ENCODE measurements at places on chromosomes 6 and 20.

DNA sequence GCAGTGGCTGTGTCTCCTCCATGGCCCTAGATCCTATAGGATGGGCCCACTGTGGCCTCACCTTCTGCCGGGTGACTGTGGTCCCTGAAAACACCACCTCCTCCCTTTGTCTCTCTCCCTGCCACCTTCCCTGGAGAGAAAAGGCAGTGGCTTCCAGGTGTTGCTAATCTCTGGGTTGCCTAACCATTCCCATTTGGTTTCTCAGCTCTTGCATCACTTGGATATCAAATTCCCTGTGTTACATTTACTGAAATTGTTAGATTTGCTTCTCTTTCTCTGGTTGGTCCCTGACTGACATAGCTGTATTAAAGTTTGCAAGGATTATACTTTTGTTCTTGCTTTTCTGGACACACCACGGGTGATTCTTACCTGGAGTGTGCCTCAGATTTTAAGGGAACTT, 9.3 kb upstream of the ZFP64 start:
- DNase-seq, result no peak

GRCh38 chr6:84422380-84422968, 195.0 kb upstream of the CEP162 start:
- DNase-seq, result no peak

DNA sequence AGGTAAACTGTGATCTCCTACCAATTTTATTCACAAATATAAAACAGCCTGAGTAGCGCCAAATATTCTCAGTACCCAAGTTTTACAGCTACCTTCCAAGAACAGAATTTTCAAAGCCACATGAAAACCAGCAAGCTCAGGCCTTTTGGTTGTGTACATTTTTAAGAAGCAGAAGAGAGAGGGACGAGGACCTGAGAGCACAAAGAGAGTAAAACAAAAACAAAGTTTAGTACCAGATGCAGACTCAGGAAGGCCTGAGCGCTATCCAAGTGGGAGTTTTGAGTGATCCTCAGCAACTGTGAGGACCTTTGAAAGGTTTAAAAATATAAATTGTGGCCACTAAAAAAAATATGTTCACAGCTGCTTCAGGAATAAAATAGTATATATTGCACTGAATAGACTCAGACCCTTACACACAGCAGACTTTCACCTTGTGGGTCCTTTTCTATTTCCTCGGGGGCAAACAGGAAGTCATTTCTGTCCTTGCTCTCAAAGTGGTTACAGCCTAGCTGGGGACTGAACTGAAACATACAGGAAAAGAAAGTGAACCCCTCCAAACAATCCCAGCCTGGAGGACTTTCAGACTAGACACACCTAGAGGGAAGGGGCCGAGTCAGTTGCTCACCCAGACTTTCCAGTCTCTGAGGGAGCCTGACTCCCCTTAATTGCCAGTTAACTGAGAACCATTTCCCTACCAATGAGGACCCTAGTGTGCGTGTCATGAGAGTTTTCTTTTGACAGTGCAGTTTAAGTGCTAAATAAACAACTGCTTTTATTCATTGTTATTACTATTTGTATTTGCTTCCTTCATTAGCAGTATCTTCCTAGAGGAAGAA, 48.5 kb upstream of the NT5E start:
- no peak for DNase-seq

DNA sequence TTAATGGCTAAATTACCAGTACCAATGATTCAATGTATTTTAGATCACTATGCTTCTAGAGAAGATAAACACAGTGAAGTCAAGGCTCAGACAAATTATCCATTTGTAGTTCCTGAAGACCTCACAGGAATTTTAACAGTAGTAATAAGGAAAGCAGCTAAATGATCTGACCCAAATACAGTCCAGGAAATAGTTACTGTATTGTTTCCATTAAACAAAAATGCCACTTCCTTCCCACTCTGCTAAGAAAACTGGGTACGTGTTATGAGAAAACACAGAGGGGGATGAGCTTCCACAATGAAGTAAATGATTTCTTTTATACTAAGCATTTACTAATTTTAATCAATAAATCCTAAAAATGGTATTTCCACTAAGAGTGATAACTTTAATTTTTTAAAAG, 127.9 kb downstream of the CDK19 start:
- peak; percentile 16 for DNase-seq

DNA sequence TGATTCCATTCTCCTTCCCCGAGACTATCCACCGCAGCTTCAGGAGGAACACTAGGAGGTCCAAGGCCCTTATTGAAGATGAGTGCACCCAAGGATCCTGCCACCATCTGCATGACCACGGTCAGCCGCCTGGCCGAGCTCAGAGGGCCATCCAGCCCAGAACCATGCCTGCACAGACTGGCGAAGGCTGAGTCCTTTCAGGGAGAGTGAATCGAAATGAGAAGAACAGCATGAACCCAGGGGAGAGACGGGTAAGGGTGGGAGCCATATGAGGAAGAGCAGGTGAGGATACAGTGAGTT, 26.3 kb downstream of the SERPINB6 start:
- no peak for DNase-seq

- no peak for DNase-seq
These were observed 13.5 kb downstream of the ZMYND8 start for GRCh38 chr20:47343007-47343472.

- DNase-seq, result no peak
These were observed 55.3 kb upstream of the ADTRP start for GRCh38 chr6:11833626-11834592.

GRCh38 chr6:150922137-150922536, 56.6 kb downstream of the MTHFD1L start:
- no peak for DNase-seq

GRCh38 chr6:47160702-47161101, 118.6 kb upstream of the ADGRF1 start:
- no peak for DNase-seq

GRCh38 chr6:100447081-100447899, 17.4 kb downstream of the SIM1 start:
- DNase-seq, result no peak

DNA sequence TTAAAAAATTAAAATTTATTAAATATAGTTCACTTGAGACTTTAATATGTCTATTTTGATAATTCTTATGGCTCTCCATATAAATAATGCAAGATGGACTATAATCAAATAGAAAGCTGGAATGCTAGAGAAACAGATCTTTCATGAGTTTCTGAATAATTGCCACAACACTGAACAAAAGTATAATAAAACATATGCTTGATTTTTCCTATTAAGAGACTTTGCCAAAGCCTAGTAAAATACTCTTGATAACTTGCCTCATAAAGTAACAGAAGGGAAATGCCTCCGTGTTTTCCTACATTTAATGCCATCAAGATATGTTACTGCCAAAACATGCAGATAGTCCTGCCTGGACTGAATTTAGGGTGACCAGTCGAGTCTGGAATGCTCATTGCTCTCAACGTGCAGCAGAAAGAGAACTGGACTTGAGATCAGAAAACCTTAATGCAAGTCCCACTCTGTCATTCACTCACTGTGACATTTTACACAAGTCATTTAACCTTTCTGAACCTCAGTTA, 153.2 kb downstream of the AIG1 start:
- DNase-seq, result no peak

- no peak for DNase-seq
These were observed 58.9 kb upstream of the RREB1 start for GRCh38 chr6:7048894-7049293.

DNA sequence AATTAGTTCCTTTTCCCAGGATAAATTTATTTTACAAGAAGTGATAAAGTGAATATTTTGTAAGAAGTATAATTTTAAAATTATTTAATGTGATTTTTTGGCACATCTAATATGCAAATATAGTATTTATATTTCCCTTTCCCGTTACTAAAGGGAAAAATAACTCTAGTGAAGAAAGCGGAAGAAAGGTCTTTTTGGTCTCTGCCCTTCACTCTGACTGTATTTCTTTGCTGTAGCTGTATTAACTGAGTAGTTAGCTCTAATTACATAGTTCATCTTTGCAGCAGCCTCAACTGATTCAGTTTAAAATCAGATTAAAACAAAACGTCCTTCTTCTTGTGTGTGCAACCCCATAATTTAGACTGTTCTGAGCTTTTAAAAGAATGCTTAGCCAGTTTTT, 57.4 kb upstream of the RNF144B start:
- DNase-seq, result no peak

- DNase-seq, result no peak
These were observed 89.6 kb downstream of the RIPOR3 start for GRCh38 chr20:50601511-50602431.

DNA sequence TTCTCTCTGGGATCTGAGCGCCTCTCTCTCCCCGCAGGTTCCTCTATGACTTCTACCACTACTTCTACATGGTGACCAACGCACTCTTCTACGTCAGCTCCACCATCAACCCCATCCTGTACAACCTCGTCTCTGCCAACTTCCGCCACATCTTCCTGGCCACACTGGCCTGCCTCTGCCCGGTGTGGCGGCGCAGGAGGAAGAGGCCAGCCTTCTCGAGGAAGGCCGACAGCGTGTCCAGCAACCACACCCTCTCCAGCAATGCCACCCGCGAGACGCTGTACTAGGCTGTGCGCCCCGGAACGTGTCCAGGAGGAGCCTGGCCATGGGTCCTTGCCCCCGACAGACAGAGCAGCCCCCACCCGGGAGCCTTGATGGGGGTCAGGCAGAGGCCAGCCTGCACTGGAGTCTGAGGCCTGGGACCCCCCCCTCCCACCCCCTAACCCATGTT, 36.3 kb upstream of the MRGBP start:
- DNase-seq, result no peak

DNA sequence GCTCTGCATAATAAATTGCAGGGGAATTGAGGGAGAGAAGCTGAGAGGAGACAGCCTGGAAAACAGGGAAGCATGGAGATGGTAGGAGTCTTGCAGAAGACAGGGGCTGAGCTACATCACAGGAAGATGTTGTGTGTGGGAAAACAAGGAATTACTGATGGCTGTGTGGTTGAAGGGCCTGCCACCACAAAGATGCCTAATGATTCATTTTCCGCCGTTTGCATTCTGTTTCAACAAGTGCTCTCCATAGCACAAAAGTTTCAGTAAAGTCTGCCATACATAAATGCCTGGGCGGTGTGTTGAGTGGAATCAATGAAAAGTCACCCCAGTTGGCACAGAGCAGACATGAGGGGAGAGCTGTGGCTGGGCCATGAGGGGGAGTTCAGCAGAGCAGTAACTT, 5.6 kb upstream of the KLHL31 start:
- DNase-seq, result no peak

- DNase-seq, result no peak
These were observed 4.2 kb downstream of the MOG start for GRCh38 chr6:29661071-29661470.

GRCh38 chr20:18092890-18093289, 35.2 kb upstream of the OVOL2 start:
- DNase-seq, result no peak

GRCh38 chr6:109466212-109466923, 10.8 kb upstream of the MICAL1 start:
- no peak for DNase-seq
